ENCODE measurements at places on chromosomes 7 and 10.

GRCh38 chr7:13845601-13846000, 143.9 kb downstream of the ETV1 start:
- DNase-seq = no peak

GRCh38 chr10:45558425-45558824, 114.1 kb downstream of the ZFAND4 start:
- no peak for DNase-seq

DNA sequence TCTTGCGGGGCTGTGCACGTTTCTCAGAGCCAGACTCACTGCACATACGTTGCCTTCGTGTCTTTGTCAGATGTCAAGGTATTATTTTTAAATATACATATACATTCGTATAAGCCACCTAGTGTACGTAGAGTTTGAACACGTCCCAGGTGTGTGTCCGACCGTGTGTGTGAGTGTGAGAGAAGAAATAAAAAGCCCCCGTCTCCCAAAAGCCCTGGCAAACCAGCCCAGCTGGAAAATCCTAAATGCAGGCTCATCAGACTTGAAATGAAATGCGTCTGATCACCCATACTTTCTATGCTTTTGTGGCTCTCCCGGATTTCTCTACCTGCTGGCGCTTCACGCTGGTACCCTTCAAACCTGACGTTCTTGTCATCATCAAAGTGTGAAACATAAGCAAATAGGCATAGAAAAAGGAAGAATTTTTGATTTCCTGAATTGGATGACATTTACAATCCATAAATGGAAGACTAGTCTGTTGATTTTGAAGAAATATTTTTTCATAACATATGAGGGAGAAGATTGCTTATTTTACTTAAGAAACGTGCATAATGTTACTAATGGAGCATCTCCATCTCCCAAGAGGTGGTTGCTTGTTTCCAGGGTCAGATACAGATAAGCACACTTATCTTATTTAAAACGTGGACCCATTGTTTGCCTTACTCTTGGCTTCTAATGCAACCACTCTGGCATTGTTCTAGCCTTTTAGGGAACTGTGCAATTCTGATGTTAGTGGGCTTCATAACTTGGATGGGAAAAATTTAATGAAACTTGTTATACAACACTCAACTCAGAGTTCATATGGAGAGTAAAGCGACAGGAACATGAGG, 971 bp downstream of the PRKG1 start:
- no peak for DNase-seq

DNA sequence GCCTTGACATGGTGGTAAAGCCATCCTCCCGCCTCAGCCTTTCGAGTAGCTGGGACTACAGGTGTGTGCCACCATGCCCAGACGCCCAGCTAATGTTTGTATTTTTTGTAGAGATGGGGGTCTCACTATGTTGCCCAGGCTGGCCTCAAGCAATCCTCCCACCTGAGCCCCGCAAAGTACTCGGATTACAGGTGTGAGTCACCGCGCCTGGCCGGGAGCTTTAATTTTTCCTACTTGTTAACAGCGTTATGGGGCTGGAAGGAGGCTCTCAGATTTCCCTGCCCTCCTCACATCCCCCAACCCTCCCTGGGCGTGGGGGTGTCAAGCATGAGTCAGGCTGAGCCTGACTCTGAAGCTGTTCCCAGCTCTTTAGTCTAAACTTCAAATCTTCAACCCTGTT, 8.3 kb downstream of the ALKBH4 start:
- DNase-seq = no peak

- DNase-seq = peak; percentile 84
Observed at GRCh38 chr7:151245360-151246101, 3.0 kb downstream of the SMARCD3 start.

- DNase-seq = no peak
Observed at GRCh38 chr7:6623589-6624245, 8.3 kb downstream of the ZNF853 start.

DNA sequence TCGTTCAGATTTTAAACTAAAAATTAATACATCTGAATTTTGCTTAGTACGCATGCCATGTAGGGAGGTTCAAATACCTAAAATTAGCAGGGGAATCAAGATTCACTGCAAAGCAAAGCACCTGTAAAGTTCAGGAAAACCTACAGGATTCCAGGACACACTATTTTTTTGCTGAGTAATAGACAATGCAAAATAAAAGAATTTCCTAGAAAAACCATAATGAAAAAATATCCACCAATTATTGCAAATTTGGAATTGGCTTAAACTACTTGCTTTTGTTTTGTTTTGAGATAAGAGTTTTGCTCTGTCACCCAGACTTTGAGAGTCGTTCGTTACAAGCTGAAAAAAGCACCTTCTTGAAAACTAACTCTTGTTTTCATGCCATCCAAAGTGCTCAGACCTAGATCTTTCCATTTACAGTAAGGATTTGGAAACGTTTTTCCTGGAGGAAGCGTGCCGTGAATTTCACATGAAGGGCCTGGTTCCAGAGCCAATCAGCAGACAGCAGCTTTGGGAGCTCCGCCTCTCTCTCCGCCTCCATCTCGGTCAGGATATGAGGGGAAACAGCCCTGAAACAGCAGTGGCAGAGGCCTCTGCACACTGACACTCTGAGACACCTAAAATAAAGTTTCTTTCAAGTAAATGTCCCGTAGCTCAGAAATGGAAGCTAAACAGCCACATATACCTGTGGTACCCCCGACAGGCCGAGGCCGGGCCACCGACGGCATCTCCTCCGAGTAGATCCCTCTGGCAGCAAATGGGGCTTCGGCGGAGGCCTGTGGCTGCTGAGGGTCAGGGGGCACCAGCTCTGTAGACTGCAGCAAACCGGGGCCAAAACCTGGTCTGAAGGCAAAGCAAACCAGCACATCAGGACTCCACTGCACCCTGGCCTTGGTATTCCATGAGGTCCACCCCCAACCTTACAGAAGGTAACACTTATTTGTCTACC, 45.9 kb upstream of the ATP6V0A4 start:
- peak; percentile 53 for DNase-seq

GRCh38 chr7:99990460-99990852, 14.6 kb upstream of the AZGP1 start:
- no peak for DNase-seq

DNA sequence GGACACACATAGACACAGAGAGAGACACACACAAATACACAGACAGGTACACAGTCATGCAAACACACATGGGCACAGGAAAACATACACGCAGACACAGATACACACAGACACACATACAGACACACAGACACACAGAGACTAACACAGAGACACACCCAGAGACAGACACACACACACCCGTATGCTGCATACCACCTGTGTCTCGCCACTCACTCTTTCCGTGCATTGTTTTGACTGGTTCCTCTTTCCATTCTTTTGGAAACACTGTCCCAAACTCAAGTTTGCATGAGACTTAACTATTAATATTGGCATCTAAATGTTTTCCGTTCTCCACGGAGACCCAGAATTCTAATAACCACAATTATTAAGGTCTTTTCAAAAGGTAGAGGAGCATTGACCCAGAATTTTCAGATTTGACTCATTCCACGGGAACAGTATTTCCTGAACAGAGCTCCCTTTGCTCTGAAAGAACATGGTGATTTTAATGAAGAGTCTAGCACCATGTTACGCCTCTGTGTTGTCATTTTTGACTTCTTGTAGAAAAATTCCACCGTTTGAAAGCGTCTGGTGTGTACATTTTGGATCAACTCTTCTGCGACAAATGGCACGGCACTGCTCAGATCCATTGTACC, 141.2 kb upstream of the RNF32 start:
- DNase-seq = no peak

GRCh38 chr7:107109955-107110354, 58.8 kb upstream of the HBP1 start:
- DNase-seq = no peak

DNA sequence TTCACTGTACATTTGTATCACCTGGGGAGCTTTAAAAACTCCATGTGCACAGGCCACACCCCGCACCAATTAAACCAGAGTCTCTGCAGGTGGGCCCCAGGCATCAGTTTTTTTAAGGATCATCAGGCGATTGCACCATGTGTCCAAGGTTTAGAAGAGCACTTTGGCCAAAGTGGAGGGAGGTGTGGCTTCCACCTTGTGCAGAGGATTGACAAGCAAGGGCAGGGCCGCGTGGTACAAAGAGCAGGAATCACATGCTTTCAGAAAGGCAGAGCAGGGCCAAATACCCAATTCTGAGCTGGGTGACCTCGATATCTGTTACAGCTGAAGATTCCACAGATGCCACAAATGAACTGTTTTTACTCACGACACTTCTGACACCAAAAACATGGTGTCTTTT, 52.4 kb downstream of the NOC3L start:
- DNase-seq = no peak

DNA sequence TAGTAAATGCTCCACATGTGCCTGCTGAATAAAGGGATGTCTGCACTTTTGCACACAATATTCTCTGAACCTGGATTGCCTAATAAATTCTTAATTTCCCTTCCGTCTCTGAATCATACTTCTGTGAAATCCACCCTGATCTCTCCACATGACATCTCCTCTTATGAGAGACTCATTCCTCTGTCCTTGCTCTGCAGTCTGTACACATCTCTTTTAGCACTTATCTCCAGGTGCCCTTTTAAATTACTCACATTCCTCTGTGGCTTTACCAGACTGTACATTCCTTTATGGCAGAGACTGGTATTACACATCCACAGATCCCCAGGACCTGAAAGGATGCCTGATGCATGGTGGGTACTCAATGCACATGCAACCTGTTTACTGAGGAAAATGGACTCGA, 527.6 kb downstream of the PHTF2 start:
- no peak for DNase-seq

DNA sequence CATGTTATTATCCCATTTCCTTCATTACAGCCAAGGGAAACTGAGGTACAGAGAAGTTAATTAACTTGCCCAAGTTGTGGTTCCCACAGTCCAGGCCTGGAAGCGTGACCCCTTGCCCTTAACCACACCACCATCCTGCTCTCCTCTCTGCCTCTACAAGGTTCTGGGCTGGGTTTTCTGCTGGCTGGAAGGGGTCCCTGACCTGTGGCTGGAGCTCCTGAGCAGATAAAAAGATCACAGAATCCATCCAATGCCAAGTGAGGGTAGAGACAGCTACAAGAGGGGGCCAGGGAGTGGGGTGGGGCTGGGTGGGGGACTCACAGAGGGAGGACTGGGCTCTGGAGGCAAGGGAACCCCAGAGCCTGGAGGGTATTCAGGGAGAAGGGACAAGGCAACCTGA, 9.7 kb downstream of the ASB10 start:
- no peak for DNase-seq

DNA sequence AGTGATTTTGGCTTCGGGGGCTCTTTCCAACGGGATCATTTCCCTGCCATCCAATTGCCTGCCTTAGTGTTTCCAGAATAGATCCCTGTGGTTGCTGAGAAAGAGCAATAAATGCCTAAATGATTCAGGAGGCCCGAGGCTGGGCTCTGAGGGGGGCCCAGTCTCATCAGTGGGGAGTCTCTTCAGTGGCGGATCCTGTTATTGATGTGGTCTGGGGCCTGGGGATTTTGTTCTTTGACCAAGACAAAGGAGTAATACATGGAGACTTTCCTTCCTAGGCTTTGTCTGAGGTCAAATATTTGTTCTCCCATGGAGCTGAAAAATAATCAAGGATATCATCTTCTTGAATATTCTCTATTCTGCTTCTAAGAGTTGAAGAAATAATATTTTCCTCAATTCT, 40.8 kb downstream of the TAS2R41 start:
- no peak for DNase-seq

GRCh38 chr10:34759161-34759836, 55.8 kb downstream of the PARD3 start:
- DNase-seq = no peak

GRCh38 chr10:114471906-114472876, 67.9 kb upstream of the AFAP1L2 start:
- peak; percentile 66 for DNase-seq

Measured in iPS-NIHi11 (cell line).